ENCODE measurements at places on chromosomes 5 and 9.

DNA sequence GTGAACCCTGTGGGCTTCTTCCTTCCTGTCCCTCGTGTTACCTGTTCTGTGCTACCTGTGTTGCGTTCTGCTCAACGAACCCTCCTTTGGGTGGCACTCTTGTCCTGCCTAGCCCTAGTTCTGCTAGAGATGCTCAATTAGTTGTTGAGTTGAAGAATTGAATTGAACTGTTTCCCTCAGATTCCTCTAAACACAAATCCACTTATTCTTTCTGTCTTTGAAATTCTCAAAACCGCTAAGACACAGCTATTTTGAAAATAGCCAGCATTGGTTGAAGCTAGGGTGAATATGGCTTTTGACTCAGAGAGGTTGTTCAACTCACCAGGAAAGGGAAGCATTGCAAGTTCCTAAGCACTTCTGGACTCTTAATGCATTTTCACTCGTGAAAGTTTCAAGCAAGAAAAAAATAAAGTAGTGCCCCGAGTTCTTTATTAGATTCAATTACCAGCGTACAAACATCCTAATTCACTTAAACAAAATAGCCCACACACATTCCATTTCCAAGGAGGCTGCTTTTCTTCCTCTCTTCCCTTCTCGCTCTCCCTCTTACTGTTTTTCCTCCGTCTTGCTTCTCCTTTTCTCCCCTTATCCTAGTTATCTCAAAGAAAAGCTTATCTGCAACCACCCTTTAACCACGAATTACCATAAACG lies 642 bp upstream of the ITGA1 start:
- peak; percentile 69 for DNase-seq

DNA sequence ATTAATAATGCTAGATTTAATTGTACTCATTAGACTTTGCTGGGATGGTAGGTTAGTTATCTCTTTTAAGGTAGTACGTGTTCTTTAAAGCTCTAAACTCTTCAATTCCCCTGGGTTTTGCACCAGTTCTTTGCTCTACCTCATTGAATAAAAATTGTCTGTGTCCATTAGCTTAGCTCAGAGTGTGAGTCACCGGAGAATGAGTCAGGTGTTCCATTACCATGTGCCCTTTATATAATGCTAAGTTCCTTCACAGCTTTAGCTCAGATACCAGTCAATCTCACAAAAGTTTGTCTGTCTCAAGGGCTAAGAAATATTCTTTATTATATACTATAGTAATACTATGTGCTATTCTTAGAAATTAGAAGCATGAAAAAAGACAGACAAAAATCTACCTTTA lies 339.4 kb downstream of the PRELID2 start:
- DNase-seq = peak; percentile 93

DNA sequence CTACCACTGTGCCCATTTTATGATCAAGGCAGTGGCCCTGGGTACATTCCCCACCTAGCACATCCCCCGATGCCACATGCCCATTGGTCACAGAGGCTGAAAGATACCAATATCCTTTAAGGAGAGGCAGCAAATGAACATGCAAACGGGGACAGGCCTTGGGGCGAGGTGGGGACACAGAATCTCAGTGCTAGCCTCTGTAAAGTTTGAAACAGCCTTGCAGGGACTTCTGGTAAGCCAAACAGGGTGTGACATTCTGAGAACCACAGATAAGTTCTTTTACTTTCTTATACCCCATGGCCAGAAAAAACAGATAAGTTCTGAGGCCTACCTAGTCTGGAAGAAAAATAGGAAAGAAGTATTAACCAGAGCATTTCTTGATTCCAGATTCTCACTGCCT lies 60.5 kb downstream of the ACER2 start:
- no peak for DNase-seq

GRCh38 chr5:143248391-143248790 lies 155.1 kb downstream of the NR3C1 start:
- DNase-seq = no peak

GRCh38 chr5:75706016-75706415 lies 11.2 kb downstream of the POC5 start:
- DNase-seq = no peak

DNA sequence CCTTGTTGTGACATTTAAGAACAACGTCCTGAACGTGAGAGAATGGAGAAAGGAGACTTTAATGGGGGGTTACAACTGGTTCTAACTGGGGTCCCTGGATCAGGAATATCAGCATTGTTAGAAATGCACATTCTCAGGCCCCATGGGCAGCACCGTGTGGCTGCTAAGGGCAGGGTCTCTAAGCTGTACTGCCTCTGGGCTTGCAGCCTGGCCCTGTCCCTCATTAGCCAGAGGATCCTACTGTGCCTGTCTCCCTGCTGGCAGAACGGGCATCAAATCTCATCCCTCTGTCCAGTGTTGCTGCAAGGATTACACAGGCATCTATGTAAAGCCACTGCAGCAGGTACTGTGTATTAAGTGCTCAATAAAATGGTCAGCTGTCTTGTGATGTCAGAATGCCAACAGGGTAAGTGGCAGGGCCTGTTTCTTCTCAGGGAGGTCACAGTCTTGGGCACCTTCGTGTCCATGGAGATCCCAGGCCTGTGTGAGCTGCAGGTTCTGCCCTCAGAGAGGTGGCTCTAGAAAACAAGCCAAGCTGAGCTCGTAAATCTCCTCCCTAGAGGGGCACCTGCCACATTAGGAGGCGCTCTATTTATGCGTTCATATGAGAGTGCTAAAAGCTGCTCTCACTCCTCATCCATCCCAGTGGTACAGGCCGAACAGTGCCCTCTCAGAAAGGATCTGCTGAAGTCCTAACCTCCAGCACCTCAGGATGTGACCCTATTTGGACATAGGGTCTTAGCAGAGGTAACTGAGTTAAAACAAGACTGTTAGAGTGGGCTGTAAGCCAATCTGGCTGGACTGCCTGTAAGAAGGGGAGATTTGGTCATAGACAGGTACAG lies 210.5 kb downstream of the GADD45G start:
- no peak for DNase-seq

DNA sequence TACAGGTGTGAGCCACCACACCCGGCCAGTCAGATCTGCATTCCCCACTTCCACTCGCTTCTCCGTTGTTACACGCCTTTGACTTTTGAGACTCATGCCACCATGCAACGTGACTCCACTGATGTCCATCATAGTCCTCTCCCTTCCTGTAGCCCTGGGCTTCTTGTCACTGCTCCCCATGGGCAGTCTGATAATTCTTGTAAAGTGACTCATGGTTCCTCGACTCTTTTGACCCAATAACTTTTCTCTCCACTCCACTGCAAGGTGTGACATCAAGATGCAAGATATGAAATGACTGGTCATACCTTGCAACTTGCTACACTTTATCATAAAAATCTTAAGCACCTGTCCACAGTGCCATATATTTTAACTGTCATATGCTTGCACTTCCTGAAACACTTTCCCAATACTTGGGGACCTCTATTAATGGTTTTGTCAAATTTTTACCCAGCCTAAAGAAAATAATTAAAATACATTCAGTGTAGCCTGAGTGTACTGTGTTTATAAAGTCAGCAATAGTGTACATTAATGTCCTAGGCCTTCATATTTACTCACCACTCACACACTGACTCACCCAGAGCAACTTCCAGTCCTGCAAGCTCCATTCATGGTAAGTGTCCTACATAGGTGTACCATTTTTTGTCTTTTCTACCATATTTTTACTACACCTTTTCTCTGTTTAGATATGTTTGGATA lies 18.6 kb upstream of the ANKRD18A start:
- DNase-seq = no peak

GRCh38 chr5:176134529-176135223 lies 103.5 kb upstream of the SIMC1 start:
- DNase-seq = no peak

GRCh38 chr5:178177569-178177968 lies 9.6 kb downstream of the GMCL2 start:
- no peak for DNase-seq
